HT1080 (cell line): ENCODE measurements at places on chromosomes 5 and 9.

DNA sequence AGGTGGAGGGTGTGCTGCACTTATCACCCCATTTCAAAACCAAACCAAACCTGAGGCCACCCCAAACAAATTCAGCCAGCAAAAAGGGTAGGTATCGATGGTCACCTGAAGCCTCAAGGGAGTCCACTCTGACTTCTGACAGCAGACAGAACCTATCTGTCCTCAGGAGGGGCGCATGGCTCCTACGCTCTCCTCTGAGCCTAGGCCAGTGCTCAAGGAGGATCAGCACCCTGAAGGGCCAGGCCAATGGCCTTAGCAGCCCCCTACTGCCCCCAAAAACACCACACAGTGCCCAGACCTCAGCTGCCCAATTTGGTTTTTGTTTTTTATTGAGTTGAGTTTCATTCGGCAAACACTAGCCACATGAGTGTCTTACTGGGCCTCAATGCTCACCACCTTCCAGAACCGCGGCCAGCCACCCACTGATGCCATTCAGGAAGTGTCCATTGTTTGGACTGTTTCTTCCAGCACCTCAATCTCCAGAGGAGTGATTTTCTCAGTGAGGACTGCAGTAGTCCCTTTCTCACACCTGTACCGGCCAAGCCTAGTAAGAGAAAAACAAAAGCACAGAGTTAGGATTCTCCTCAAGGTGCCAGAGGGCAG is 62.0 kb downstream of the PSMB7 start:
- no peak for DNase-seq

- DNase-seq, result no peak
Observed at GRCh38 chr9:110538647-110539041, 40.9 kb downstream of the SVEP1 start.

GRCh38 chr5:148482697-148483462 is 99.1 kb downstream of the FBXO38 start:
- DNase-seq, result peak; percentile 71

- peak; percentile 13 for DNase-seq
Observed at GRCh38 chr5:110159202-110159601, 469.5 kb downstream of the MAN2A1 start.

GRCh38 chr5:33690374-33691135 is 201.2 kb downstream of the ADAMTS12 start:
- peak; percentile 94 for DNase-seq

GRCh38 chr5:59164041-59164830 is 581.4 kb downstream of the RAB3C start:
- no peak for DNase-seq

DNA sequence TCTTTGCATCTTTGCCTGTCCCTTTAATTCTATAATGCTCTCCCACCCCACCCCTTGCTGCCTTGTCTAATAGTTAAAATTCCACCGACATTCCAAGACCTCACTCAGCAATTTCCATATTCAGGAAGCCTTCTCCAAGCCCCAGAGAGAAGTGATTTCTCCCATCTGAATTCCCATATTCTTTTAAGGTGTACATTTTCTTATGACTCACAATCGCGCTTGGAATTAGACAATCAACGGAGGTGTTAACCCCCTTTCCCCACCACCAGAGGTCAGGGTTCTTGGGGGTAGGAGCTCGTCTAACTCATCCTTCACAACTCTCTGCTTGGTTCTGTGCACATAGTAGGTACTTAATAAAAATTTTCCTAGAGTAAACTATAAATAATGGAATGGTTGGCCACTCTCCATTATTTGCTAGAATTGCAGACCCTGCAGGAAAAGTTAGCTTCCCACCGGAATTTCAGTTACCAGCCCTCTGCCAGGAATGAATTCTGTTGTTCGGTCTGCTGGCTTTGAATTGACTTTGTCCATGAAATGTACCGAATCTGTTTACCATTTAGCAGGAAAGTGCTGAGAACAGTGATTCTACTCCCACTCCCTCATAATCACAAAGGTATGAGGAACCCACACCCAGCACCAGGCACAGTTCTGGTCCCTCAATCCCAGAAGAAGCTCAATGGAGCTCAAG is 5.0 kb downstream of the KCNIP1 start:
- peak; percentile 21 for DNase-seq

DNA sequence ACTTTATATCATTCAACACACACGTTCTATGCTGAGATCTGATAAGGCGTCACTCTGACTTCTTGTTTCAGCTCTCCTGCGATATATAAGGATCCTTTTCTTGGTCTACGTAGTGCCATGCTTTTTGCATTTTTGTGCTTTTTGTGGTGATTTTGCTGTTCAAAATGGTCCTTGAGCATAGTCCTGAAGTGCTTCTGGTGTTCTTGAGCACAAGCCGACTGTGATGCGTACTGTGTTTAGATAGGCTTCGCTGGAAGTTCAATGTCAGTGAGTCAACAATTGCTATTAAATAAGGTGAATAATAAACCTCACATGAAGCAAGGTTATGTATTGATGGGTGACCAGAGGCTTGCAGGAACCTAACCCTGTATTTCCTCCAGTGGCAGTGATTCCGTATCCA is 46.8 kb downstream of the ACO1 start:
- no peak for DNase-seq

- DNase-seq, result no peak
Observed at GRCh38 chr5:82605441-82605973, 327.4 kb upstream of the RPS23 start.
